Hepatocyte (in vitro differentiated cells): ENCODE measurements at places on chromosomes 11 and 22.

DNA sequence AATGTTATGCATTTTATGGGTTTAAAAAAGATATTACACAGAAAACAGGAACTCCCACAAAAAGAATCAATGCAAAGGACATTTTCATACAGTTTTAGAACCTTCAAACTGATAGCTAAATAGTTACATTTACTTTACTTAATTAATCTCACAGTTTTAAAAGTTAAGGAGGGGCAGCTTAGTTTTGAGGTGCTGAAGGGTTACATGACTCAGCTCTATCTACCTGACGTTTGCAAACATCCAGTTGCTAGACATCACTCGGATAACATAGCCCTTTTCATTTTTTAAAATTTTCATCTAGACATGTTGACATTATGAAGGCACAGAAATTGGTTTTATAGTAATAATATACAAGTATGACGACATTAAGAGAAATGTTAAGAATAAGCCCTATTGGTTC, 53.7 kb upstream of the HSD17B12 start:
- DNase-seq: no peak

GRCh38 chr22:46135611-46136485, 14.5 kb upstream of the PPARA start:
- no peak for DNase-seq

DNA sequence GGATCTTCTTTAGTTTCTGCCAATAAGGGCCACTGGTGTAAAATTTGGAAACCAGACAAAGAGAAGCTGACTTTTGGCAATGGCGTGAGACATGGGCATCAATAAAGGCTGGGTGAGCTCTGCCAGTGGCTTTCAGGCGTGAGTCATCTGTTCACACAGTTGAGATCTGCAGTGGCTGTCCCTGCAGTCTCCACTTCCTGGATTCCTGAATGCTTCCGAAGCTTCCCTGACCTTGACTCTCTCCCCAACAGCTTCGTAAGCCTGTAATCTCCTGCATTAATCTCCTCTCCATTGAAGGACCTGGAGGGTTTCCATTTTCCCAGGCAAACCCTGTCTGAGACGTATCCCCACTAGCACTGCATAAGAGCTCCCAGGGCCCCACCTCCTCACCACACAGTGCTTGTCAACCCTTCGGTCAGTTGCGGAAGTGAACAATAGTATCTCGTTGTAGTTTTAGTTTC, 574.7 kb downstream of the TBC1D22A start:
- no peak for DNase-seq

GRCh38 chr11:41099654-41100053, 359.8 kb downstream of the LRRC4C start:
- DNase-seq: no peak

DNA sequence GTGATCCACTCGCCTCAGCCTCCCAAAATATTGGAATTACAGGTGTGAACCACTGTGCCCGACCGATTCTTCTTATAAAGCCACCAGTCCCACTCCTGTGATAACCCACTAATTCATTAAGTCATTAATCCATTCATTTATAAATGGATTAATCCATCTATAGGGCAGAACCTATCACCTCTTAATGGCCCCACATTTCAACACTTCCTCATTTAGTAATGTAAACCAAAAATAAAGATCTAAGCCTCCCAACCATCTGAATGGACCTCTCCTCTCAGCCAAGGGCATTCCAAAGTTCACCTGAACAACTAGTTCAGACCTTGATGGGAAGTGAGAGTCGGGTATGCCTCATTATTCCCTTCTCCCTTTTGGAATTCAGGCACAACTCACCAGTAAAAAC, 9.9 kb upstream of the MRPL11 start:
- DNase-seq: no peak

DNA sequence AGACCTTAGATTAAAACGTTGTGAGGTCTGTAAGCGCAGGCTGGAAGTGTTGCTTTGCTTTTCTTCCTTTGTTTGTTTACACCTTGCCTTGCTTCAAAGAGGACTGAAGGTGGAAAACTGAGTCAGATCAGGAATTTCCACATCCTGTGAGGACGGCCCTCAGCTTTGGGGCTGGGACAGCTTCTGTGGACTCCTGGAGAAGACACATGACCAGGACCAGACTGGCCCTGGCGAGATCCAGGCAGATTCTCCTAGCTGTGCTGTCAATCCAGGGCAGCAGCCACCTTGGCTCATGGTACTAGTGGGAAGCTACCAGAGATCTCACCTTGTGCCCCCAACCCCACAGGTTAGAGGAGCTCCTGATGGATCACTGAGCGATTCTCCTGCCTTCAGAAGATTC, 1461.9 kb downstream of the TBC1D22A start:
- no peak for DNase-seq

- no peak for DNase-seq
Measured at GRCh38 chr11:2517386-2518064, 72.7 kb downstream of the KCNQ1 start.

DNA sequence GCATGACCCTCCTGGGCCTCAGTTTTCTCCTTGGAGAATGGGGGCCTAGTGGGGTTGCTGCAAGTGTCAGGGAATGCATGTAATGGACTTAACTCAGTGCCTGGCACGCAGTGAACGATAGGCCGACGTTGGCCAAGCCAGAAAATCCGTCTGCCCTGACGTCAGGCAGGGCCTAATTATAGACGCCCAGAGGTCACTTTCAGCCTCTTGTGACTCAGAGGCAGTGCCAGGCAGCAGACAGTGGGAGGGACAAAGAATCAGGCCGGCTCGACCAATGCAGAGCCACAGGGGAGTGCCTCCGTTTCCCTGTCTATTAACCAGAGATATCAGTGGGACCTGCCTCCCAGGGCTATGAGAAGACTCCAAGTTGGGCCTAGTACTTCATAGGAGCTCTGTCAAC, 115.0 kb downstream of the MN1 start:
- DNase-seq: peak; percentile 84

DNA sequence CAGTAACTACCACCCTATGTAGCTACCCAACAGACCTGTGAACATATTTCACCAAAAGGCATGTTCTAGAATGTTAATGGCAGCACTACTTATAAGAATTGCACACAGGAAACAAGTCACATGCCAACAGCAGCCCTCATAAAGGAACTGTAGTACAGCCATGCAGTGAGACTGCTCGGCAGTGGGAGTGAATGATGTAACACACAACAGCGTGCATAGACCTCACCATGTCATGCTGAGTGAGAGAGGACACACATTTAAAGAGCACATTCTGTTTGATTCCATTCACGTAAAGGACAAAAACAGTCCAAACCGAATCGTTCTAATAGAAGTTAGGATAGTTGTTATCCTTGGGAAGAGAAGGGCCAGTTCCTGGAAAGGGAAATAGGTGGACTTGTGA, 27.2 kb upstream of the KIRREL3 start:
- no peak for DNase-seq

- DNase-seq: no peak
Measured at GRCh38 chr11:31805629-31806185, 5.4 kb downstream of the PAX6 start.

DNA sequence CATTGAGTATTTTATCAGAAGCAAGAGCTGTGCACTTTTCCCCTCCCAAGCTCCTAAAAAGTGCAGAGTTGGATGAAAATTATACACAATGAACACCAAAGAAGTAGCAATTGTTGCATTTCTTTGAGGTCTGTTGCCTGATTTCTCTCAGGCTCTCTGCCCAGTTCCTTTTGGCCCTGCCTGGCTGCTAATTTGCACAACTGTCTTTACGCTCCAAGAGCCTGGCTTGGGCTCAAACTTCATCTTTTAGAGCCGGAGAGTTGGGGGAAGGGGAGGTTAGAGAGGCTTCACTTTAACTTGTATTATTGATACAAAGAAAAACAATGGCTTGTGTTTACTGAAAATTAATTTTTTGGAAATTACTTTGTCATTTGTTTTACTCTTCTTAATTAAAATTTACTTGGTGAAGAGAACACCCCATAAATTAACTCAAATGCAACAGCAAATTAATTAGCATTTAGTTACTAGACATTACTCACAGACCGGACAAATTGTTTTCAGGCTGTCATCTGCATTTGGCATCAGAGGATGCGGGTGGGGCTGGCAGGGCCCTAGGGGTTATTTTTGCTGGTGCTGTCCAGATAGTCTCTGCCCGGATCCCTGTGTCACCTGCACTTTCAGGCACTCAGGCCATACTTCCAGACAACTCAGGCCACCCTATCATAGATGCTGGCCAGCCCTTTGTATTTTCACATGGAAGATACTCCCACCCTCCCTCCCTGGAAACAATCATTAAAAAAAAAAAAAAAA, 407.3 kb downstream of the NXPE2 start:
- DNase-seq: no peak

DNA sequence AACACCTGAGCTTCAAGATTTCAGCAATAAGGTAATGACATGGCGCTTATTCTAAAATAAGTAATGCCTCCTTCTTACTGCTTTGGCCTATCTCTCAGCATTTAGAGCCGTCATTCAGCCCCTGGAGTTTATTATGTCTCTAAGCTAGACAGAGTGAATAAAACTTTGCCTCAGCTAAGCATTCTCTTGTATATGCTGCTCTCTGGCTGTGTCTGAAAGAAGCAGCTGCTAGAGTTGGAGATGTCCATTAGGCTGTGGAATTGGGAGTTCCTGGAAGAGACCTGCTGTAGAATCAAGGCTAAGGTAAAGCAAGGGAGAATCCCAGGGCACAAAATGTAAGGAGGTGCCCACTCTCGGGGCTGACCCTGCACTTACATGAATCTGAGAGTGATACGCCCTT, 35.5 kb upstream of the TTC12 start:
- no peak for DNase-seq

DNA sequence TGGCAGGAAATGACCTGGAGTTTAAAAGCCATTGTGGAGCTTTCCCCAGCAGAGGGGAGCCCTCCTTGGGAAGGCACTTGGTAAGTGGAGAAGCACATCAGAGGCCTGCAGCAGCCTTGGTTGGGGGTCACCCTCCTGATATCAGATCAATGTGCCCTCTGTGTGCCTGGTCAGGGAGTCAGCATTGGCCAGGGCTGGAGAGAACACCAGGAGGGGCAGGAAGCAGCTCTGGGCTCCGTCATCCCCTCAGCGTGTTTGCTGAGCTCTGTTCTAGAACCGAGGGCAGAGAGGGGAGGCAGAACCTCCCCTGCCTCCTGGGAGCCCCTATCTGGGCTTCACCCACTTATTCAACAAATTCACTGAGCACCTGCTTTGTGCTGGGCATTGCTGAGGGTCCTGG, 846.0 kb downstream of the TBC1D22A start:
- no peak for DNase-seq

DNA sequence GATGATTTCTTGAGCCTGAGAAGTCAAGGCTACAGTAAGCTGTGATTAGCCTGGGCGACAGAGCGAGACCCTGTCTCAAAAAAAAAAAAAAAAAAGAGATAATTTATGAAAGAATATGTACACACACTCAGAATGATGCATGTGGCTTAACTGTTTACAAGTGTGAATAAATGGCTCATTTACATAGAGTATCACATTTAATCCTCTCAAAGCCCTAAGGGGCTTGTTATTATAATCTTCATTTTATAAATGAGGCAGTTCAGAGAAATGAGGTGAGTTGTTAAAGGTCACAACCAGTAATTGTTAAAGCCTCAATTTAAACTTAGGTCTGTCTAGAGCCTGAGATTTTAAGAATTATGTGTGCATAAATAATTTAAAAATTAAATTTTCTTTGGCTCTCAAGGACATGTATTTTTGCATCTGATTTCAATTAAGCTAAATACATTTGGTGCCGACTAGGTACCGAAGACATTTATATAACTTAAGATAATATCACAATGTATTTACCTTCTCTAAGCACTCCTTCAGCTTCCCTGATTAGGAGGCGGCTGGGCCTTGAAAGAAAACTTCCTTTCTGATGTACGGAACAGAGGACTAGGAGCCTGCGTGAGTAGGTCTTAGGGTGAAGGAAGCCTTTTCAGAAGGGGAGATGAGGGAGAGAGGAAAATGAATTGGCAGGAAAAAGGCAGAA, 28.5 kb upstream of the DDX6 start:
- DNase-seq: no peak
